Metanephros (tissue), 2 donors: ENCODE measurements at places on chromosomes 4 and X. TPM values are rescaled to one million over a fixed set of nuclear protein-coding genes. Genes with fewer than 3 reads are reported as not detected.

The FRMPD4 gene
- total RNA-seq: 0.41 TPM

The NUDT11 gene
- total RNA-seq: 7.1 TPM

The SHROOM3 gene
- 75.9 TPM for total RNA-seq

The SMIM10 gene
- 4.0 TPM for total RNA-seq

The NALF2 gene
- total RNA-seq: 0.23 TPM

The DUX4 gene
- total RNA-seq: not detected

The CXorf65 gene
- 0.23 TPM for total RNA-seq

The RHOH gene
- total RNA-seq: 2.8 TPM

The GPR143 gene
- total RNA-seq: 7.8 TPM

The PLS3 gene
- total RNA-seq: 146 TPM

The SERTM2 gene
- total RNA-seq: 1.3 TPM

The SPOCK3 gene
- total RNA-seq: 6.1 TPM

The NPY2R gene
- 0.23 TPM for total RNA-seq

The LAMTOR3 gene
- total RNA-seq: 46.4 TPM

The ZDHHC15 gene
- total RNA-seq: 5.1 TPM

The SSX1 gene
- not detected for total RNA-seq

The SLC34A2 gene
- 17.4 TPM for total RNA-seq

The NIPAL1 gene
- total RNA-seq: 6.8 TPM

The RTL3 gene
- 0.12 TPM for total RNA-seq

The PAQR3 gene
- total RNA-seq: 14.5 TPM

The MAGEB1 gene
- total RNA-seq: not detected

The HNRNPH2 gene
- total RNA-seq: 60.8 TPM

The NHS gene
- 16.8 TPM for total RNA-seq

The CFAP99 gene
- 0.41 TPM for total RNA-seq

The CENPE gene
- 5.2 TPM for total RNA-seq

The TCEAL7 gene
- total RNA-seq: 26.8 TPM

The IL21 gene
- not detected for total RNA-seq

The ARHGEF6 gene
- 14.5 TPM for total RNA-seq

The GPR78 gene
- 0.76 TPM for total RNA-seq

The CTAG1B gene
- total RNA-seq: not detected

The IBSP gene
- total RNA-seq: not detected
